Activated CD4-positive, alpha-beta T cell treated with anti-CD3 and anti-CD28 coated beads, Interleukin-2, Interleukin-6, amounts not matched to agents 100 ng/mL and 50 ng/mL, durations not matched to agents 16 hours and 8 hours (primary cell): ENCODE measurements at places on chromosomes 11 and 22.

GRCh38 chr11:29490938-29491337 is 525.9 kb downstream of the KCNA4 start:
- no peak for DNase-seq

- DNase-seq, result no peak
Observed at GRCh38 chr11:122441666-122442035, 213.9 kb upstream of the UBASH3B start.

- no peak for DNase-seq
Observed at GRCh38 chr11:78180751-78181150, 7.7 kb downstream of the KCTD21 start.

GRCh38 chr22:46547883-46548244 is 10.4 kb upstream of the CELSR1 start:
- no peak for DNase-seq

- DNase-seq, result peak; percentile 74
Observed at GRCh38 chr11:8225589-8226036, 38.1 kb downstream of the LMO1 start.

- no peak for DNase-seq
Observed at GRCh38 chr11:101848262-101848661, 66.5 kb upstream of the CEP126 start.
